ENCODE measurements at places on chromosomes 6 and 20.

DNA sequence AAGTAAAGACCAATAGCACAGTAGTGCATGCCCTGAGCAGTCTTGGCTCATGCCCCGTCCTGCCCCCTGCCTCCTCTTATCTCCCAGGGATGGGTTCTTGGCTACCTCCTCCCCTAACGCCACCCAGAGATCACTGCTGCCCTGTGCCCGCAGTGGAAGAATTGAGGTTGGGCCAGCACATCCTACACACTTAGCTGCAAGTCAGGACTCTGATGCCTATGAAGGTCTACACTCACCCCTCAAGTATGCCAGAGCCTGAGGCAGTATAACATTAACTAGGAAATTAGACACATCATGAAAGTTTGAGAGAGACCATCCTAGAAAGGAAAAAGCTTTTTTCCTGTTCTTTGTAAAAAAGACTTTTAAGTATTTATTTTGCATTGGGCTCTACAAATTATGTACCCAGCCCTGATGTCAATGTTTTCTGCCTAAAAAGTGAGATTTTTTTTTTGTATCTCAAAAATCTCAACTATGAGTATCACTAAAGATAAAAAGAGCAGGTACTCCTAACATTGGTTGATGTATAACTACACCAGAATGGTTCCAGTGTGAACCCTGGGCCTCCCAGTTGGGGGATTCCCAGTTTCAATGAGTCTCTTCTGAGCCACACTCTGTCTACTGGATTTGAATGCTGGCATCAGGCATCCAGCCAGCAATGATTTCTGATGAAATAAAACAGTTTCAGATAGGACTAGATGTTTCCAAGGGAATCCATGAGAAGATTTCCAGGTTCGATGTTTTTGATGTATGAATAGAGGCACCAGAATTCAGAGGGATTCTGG is 115.4 kb downstream of the ISM1 start:
- DNase-seq, result no peak

DNA sequence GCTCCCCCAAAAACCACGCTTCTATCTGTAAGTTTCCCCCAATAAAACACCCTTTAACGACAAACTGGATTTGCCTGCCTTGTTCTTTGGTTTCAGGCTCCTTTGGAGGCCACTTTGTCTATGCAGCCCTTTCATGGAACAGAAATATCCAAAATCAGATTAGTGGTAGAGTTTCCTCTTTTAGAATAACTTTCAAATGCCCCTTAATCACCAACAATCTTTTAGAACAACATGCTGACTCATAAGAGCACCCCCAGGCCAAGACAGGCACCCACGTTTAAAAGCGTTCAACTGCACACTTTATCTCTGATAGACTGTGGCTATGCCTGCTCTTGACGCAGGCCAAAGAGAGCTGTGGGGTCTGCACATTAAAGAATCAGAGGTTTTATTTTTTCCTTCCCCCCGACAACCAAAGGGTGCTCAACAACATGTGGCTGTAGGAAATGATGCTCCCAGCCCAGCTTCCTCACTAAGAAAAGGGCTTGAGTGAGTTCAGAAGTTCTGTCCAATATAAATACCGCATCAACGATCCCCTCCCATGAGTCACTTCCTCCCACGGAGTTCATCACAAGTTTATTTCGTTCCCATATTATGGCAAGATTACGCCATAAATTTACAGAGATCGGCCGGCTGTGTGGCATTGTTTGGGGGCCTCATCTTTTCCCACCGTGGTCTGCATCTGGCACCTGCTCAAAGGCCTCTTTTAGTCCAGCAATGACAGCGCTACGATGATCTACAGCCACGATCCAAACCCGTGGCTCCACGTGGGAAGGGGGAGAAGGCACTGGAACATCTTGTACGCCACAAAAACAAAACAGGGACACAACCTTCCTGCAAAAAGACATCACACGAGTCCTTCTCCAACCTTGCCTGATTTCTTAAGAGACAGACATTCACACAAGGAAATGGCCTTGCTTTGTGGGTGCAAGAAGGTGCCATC is 88.8 kb upstream of the NFATC2 start:
- DNase-seq, result peak; percentile 95

GRCh38 chr6:13101985-13102384 is 226.4 kb downstream of the TBC1D7 start:
- DNase-seq, result no peak

DNA sequence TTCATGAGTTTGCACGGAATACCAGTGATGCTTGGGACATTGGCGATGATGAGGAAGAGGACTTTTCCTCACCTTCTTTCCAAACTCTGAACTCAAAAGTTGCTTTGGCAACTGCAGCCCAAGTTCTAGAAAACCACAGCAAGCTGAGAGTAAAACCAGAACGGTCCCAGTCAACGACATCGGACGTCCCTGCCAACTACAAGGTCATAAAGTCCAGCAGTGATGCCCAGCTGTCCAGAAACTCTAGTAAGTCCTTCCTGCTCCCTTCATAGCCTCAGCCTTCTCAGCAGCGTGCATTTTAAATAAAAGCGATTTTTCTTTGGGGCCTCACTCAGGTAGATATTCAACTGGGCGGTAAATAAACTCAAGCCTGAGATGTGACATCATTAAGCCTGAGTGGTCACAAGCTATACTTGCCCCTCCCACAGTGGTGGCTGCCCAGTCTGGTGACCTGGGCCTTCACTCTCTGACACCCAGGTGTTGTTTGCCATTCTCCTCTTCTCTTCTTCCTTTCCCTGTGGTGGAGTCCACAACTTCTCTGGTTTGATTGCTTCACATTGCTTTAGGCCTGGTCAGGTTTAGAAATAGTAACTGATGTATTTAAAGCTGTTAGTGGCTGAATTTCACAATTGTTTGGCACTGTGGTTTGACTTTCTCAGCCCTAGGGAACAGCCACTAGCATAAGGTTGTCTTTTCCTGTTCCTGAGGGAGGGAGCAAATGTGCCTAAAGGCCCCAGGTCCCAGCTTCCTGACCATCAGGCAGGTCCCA is 21.6 kb upstream of the TMEM217 start:
- no peak for DNase-seq

GRCh38 chr6:84615113-84615850 is 149.1 kb downstream of the TBX18 start:
- DNase-seq, result no peak

DNA sequence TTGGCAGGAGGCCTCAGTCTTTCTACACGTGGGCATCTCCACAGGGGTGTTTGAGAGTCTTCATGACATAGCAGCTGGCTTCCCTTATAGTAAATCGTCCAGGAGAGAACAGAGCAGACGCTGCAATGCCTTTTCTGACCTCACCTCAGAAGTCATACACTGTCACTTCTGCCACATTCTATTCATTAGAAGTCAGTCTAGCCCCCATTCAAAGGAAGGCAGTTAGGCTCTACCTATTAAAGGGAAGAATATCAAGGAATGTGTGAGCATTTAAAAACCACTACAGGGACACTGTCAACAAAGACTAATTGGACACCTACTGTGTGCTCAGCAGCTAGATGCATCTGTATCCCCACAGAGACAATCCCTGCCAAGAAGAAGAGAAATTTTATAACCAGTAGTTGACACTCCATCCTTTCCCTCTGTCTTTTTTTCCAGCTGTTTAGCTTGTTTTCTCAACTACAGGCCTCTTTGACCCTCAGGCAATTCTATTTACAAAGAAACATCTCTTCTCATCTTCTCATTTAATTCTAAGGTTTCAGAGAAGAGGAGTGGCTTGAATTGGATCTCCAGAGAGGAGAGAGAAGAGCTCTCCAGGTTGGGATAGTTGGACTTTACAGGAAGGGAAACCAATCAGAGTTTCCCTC is 18.6 kb downstream of the ARMC12 start:
- DNase-seq, result no peak

DNA sequence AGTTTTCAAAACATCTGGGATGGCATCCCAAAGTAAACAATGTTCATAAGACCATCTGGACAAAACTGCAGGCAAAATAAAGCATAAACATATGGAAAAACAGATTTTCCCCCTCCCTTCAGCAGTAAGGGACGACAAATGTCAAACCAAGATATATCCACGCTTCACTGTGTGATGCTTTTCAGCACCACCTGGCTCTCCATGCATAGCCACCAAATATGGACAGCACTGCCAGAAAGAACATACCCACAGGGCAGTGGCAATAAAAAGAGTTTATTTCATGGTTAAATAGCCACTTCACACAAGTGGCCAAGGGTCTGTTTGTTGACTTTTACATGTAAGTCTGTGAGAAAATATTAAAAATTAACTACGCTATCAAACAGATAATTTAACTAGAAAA is 23.1 kb downstream of the USP45 start:
- DNase-seq, result no peak

DNA sequence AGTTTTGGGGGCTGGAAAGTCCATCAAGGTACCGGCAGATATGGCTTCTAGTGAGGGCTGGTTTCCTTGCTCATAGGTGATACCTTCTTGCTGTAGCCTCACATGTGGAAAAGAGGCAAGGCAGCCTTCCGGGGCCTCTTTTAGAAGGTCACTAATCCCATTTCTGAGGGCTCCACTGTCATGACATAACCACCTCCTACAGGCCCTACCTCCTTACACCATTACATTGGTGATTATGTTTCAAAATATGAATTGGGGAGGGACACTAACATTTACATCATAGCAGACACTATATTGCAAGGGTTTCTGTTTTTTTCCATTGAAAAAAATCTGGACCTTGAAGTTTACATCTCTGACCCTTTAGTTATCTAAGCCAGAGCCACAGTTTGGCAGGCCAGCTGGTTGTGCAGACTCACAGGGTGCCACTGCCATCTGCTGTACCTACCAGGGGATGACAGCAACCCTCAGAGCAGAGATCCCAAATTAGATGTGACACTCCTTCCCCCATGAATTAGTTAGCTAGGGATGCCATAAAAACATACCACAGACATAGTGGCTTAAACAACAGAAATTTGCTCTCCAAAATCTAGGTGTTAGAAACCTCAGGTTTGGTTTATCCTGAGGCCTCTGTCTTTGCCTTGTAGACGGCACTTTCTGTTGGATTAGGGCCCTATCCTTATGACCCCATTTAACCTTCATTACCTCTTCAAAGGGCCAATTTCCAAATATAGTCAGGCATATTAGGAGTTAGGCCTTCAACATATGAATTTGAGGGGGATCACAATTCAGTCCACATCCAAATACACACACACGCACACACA is 166.4 kb upstream of the RNF217 start:
- DNase-seq, result no peak
